ENCODE measurements at places on chromosomes 5 and 9. TPM values are rescaled to one million over a fixed set of nuclear protein-coding genes. Genes with fewer than 3 reads are reported as not detected.

DNA sequence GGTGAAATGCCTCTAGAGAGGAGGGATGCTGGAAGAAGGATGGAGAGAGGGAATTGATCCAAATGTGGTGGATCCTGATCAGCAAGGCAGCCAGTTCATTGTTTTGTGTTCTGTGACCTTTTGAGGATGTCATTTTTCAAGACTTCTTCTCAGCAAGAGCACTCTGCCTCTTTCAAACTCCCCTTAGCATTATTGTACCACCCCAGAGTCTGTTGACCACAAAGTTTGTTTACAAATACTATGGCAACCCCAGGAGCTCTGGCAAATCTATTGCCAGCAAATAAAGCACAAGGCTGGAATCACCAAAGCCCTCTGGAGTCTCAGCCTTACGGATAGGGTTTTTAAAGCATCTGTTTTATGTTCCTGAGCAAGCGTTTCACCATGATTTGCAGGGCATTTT, 76.2 kb upstream of the SLC1A3 start:
- peaks cover 3% of the 10 kb centered on the region for H3K4me1 ChIP-seq
- no peaks in the 10 kb centered on the region for H3K27me3 ChIP-seq
- H3K36me3 ChIP-seq, result no peaks in the 10 kb centered on the region
- H3K27ac ChIP-seq, result no peak overlapping the region

- H3K4me3 ChIP-seq, result no peak overlapping the region
- no peaks in the 10 kb centered on the region for H3K36me3 ChIP-seq
- H3K4me1 ChIP-seq, result peaks cover 15% of the 10 kb centered on the region
- no peak overlapping the region for H3K27ac ChIP-seq
- no peaks in the 10 kb centered on the region for H3K27me3 ChIP-seq
These were observed 20.6 kb upstream of the TNFAIP8 start for GRCh38 chr5:119335261-119335677.

DNA sequence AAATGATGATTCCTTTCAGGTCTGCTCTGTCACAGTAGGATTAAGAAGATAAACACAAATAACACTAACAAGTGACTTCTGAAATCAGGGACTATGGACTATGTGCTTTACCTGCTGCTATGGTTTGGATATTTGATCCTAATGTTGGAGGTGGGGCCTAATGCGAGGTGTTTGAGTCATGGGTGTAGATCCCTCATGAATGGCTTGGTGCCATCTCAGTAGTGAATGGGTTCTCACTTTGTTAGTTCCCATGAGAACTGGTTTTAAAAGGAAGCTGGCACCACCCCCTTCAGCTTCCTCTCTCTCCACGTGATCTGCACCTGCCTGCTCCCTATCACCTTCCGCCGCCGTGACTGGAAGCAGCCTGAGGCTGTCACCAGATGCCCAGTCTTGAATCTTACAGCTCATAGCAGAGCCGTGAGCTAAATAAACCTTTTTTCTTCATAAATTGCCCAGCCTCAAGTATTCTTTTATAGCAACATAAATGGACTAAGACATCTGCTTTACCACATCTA, 3.3 kb downstream of the PPIC start:
- no peak for DNase-seq
- no peak overlapping the region for H3K4me3 ChIP-seq
- no peak overlapping the region for H3K27ac ChIP-seq

The PRDM9 gene
- not detected for total RNA-seq

- no peak for DNase-seq
- no peak overlapping the region for H3K4me3 ChIP-seq
- H3K27ac ChIP-seq, result no peak overlapping the region
These were observed 62.9 kb downstream of the GADD45G start for GRCh38 chr9:89667726-89668125.

The ADGRD2 gene
- total RNA-seq, result 1.6 TPM

DNA sequence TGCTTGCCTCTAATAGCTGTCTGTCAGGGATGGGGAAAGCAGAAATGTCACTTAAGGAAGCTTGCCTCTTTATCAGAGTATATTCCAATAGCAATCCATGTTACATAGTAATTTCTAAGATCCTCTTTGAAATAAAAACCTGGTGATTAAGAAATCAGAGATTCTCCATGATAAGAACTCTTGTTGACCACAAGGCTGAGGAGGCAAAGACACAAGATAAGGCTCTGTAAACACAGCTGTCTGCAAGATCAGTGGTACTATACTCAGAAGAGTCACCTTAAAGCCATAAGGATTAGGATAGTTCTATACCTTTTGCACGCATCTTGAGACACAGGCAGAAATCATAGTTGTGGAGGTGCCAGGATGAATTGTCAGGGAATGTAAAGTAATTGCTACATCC, 40.3 kb downstream of the HEXB start:
- no peaks in the 10 kb centered on the region for H3K4me1 ChIP-seq
- H3K4me3 ChIP-seq, result no peak overlapping the region
- DNase-seq, result no peak
- H3K27me3 ChIP-seq, result no peaks in the 10 kb centered on the region
